Left lung (tissue), 14 donors: ENCODE measurements at places on chromosomes 3 and 15.

DNA sequence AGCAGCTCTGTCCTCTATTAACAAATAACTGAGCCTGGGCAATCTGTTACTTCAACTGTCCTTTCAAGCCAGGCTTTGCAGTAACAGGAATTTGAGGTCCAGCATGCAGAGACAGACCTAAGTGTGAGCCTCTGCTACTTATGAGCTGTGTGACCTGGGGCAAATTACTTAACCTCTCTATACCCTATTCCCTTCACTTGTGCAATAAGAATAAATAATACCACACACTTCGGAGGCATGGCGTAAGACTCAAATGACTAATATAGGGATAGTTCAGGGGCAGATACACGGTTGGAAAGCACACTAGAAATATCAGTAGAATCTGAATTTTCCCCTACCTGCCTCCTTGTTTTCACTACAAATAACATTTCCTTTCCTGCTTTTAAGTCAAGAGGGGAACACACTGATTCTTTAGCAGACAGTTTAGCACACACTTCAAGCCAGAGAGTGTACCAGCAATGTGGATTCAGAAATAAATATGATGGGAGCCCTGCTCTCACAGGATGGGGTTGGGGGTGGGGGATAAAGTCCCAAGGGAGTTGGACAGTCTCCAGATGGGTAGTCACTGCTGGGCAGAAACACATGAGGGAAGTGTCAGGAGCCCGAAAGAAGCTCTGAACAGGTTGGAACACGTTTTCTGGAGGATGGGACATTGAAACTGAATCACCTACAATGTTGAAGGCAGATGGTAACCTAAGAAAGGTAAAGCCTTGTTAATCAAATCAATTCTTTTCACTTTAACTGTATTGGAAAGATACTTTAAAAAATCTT is 61.8 kb upstream of the RBP1 start:
- DNase-seq: no peak

GRCh38 chr15:99137877-99138276 is 33.0 kb downstream of the SYNM start:
- DNase-seq: no peak

DNA sequence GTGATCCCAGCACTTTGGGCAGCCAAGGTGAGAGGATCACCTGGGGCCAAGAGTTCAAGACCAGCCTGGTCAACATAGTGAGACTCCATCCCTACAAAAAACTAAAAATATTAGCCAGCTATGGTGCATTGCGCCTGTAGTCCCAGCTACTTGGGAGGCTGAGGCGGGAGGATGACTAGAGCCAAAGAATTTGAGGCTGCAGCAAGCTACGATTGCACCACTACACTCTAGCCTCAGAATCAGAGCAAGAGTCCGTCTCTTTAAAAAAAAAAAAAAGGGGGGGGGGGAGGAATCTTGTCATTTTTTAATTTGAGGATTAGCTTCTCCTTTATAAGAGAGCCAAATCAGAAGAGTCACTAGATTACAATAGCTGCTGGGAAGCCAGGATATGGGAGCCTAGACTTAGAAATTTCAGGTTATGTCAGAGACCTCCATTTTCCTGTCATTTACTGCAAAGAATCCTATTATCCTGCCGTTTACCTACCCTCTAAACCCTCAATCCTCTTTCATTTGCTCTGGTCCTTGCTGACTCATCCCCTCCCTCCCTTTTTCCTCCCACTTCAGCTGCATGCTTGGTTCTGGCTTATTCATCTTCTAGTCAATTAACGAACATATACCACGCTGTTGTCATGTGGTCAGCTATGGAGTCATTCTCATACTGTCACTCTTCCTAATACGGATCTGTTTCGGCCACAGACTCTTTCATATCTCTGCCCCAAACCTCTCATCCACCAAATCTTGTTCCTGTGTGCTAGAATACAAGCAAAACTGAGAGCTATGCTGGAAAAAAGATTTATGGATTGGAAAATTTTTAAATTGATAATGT is 83.8 kb upstream of the PPIB start:
- no peak for DNase-seq

DNA sequence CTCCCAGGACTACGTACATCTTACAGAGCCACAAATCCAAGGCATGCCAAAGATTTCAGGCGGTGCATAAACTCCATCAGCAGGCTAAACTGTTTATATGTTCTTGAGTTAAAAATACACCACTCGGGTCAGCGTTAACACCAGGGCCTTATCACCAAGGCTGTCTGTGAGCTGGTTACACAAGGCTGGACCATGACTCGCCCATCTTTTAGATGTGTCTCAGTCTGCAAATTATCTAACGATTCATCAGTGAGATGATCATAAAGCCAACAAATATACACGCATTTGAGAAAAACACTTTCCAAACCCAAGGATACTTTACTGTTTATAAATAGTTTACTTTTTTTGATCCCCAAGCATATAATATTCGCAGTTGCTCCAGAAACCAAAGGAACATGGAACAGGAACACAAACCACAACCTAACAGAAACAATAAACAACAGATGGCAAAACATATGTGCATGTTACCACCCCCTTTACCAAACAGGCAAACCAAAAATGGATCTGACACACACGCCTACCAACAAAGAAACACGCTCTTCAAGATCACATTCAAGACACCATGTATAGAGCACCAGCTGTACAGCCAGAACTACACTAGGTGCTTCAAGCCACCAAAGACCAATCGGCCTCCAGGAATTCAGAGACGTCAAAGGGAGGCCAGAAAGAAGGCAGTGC is 15.4 kb downstream of the LRIG1 start:
- no peak for DNase-seq

DNA sequence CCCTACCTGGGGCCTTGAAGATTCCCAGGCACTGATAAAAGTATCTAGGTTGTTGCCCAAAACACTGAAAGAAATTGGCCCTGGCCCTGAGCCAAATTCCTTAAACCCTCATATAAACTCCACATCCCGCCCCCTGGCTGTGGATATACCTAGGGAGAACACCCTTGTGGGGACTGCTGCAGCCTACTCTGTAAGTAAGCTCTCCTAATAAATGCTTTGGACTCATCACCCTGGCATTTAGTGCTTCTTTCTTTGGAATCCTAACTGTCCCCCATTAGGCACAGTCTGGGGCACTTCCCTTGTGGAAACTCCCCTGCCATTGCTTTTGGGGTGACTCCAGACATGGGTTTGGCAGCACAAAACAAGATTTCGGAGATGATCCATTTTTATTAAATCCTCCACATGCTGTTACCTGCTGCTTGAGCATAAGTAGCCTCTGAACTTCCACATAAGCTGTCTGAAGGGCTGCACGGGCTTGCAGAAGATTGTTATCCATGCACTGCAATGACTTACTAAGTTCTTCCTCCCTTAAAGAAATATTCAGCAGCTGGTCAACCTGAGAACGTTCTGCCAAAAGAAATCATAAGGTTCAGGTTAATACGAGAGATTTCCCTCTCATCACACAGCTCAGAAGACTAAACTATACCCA is 46.4 kb downstream of the ZNF106 start:
- no peak for DNase-seq

DNA sequence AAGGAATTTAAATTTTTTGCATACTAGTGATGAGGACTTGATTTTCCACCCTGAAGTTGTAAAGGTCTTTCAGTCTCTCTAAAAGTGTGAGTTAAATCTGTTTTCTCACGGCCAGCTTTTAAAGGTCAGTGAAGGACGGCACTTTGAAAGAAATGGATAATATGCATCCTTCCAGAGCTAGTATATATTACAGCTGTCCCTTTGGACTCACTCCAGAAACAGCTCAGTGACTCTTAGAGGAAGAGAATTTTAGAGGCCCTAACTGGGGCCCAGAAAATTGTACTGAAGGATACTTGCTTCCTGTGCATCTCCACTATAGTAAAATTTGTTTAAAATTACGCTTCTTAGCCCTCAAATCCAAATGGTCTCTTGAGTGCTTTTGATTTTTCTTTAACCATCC is 41.6 kb downstream of the PIK3CA start:
- DNase-seq: peak; percentile 76

DNA sequence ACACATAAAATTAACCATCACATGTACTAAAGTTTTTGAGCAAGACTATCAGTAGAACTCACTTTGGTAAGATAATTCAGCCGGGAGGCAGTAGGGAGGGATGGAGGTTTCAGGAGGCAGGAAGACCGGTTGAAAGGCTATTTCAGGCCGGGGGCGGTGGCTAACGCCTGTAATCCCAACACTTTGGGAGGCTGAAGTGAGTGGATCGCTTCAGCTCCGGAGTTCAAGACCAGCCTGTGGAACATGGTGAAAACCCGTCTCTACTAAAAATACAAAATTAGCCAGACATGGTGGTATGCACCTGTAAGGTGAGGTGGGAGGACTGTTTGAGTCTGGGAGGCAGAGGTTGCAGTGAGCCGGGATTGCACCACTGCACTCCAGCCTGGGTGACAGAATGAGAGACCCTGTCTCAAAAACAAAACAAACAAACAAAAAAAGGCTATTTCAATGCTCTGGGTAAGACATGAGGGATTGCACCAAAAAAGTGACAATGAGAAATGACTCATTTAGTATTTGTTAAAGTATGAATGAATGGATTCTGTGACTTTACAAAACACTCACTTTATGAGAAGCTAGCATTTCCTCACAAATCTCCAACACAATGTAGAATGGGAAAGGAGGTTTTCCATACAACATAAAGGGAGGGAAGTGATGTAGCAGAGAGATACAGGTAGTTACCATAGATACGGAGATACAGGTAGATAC is 43.9 kb downstream of the SH3BP5 start:
- no peak for DNase-seq

GRCh38 chr3:95460274-95460673 is 1354.1 kb upstream of the EPHA6 start:
- peak; percentile 36 for DNase-seq

GRCh38 chr3:43695863-43696262 is 5.1 kb downstream of the ABHD5 start:
- DNase-seq: no peak

- peak; percentile 92 for DNase-seq
Observed at GRCh38 chr3:32045091-32045915, 61.1 kb upstream of the GPD1L start.

DNA sequence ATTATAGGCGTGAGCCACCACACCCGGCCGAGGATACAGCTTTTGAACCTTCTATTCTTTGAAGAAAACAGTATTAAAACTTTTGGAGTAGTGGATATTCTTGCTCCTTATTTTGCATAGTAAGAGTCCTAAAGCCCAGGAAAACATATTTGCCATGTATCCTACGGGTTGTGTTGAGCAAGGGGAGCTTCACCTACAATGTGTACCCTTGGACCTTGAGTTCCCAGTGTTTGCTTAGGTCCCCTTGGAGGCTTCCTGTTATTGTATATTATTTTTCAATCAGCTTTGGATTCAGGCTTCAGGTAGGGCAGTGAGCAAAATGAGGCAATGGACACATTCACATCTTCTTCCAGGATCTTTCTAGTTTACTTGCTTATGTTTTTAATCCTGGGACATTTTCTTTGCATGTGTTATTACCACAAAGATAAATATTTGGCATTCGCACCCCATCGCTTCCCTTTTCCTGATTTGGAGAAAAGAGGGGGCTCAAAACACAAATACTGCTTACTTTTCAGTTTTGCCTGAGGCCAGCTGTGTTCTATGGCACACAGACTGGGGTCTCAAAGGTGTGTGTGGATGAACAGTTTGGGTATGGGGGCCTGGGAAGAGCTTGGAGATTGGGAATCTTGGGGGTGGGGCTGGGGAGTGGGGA is 88.7 kb downstream of the FNDC3B start:
- no peak for DNase-seq

DNA sequence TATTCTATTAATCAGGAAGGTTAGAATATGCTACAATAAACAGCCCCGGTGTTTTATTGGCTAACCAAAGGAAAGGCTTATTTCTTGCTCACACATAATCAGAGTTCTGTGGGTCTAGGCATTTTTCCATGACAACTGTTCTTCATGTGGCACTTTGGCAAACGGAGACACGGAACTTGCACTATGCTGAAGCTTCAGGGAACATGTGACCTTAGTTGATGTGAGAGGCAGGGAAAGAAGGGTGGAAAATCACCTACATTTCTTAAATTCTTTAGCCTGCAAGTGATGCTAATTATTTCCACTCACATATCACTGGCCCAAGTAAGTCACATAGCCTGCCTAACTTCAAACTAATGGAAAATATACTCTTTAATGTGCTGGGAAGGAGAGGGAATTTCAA is 344.6 kb downstream of the SV2B start:
- no peak for DNase-seq

GRCh38 chr15:82168296-82168695 is 94.2 kb downstream of the EFL1 start:
- no peak for DNase-seq

DNA sequence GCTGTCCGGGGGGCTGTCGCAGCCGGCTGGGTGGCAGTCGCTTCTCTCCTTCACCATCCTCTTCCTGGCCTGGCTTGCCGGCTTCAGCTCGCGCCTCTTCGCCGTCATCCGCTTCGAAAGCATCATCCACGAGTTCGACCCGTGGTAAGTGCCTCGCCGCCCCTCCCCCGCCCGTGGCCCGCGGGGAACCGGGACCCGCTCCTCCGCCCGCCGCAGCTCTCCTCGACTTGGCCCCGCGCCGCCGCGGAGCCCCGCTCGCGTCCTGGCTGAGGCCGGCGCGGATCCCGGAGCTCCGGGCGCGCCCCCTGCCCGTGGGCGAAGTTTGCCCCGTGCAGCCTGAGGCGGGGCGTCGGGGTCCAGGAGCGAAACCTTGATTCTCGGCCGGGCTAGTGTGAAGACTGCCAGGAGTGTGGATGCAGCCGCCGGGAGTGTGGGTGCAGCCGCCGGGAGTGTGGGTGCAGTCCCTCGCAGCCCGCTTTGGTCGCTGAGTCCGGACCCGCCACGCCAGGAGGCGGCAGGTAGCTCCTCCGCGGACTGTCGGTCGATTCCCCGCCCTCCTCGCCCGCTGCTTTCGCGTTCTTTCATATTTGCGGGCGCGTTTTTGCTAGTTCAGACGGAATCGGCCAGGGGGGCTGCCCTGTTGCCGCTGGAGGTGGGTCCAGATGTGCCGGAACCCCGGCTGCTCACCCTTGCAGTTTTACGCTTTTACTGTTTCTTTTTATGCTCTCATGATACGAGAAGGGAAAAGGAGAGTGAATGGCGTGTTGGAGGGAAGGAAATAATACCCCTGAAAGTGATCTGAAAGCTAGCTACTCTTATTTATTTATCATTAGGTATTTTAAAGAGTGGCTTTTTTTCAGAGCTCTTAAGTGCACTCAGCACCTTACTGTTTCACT is 692 bp downstream of the STT3B start:
- DNase-seq: peak; percentile 64

- DNase-seq: no peak
Observed at GRCh38 chr15:92803536-92803851, 96.6 kb upstream of the CHD2 start.

DNA sequence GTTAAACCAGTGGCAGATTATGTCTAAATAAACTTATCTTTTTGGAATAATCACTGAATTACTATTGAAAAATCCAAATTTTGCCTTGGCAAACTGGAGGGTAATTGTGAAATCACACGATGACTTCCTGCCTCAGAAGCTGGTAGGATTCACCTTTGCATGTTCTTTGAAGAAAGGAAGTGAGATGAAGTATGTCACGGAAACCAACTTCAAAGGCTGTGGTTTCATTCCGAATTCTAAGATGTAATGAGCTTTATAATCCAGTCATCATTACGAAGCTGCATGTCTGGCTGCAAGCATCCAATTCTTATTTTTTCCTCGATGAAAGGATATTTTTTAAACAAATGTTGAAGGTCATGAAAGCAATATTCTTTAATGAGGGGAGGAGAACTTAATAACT is 15.0 kb upstream of the ZBED2 start:
- DNase-seq: no peak

- DNase-seq: no peak
Observed at GRCh38 chr15:33027306-33028035, 167.0 kb downstream of the FMN1 start.
